Stimulated activated CD4-positive, alpha-beta T cell treated with anti-CD3 and anti-CD28 coated beads, Interleukin-4, amount 100 ng/mL, for 48 hours (primary cell): ENCODE measurements at places on chromosomes 6 and 20.
A peak's percentile ranks its signal among the peaks of the same experiment; 100 is the strongest.

GRCh38 chr20:62246872-62247652 lies 8.7 kb downstream of the OSBPL2 start:
- DNase-seq: no peak

GRCh38 chr6:162907876-162908481 lies 180.2 kb downstream of the PACRG start:
- no peak for DNase-seq

- no peak for DNase-seq
Observed at GRCh38 chr20:36827541-36828279, 48.2 kb upstream of the TLDC2 start.

- DNase-seq: no peak
Observed at GRCh38 chr6:6538261-6538660, 50.3 kb upstream of the LY86 start.

DNA sequence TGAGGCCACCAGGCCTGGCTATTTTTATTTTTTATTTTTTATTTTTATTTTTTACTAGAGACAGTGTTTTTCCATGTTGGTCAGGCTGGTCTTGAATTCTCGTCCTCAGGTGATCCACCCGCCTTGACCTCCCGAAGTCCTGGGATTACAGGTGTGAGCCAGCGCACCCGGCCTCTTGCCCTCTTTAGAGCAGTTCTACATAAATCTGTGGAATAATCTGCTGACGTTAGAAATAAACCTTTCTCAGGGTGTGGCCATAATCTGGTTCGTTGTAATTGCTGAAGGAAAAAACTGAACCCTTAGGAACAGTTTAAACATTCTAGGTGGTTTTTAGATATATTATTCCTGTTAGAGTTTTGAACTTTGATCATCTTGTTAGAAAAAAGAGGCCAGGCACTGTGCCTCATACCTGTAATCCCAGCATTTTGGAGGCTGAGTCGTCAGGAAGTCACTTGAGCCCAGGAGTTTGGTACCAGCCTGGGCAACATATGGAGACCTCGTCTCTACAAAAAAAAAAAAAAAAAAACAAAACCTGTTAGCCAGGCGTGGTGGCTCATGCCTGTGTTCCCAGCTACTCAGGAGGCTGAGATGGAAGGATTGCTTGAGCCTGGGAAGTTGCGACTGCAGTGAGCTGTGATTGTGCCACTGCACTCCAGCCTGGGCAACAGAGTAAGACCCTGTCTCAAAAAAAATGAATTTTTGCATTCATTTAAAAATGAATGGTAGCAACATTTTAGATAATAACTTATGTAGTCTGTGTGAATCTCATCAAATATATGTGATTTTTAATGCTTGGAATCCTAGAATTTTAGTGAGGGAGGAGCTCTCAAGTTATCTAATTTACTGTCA lies 24.2 kb downstream of the ASXL1 start:
- DNase-seq: no peak

GRCh38 chr6:158703837-158704822 lies 54.3 kb downstream of the SYTL3 start:
- DNase-seq: peak; percentile 59

DNA sequence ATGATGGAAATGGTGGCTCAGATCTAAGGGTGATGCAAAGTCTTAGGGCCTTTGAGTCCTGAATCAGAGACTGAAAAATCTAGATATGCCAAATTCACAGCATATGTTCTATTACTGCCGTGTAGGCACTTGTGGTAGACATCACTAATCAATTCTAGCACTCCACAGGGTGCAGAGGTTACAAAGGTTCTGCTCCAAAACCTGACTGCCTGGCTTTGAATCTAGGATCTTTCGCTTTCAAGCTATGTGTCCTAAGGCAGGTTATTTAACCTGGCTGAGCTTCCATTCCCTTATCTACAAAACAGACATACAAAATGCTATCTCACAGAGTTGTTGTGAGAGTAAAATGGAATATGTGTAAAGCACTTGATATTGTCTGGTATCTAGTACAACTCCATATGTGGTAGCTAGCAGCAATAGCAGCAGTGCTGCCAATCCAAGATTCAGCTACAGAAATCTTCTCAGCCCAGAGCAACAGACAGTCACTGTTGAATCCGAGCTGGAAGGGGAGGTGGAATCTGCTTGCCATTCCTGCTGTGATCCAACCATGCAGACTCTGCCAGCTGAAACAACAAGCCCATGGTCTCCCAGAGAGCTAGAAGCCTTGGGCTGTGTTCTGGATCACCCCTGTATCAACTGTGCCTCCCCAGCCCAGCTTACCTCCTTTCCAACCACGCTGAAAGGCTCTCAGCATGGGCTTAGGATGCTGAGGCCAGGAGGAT lies 206.9 kb downstream of the TFAP2C start:
- DNase-seq: no peak

- DNase-seq: peak; percentile 17
Observed at GRCh38 chr20:32439132-32439829, 81.2 kb downstream of the ASXL1 start.

GRCh38 chr6:18501663-18502013 lies 114.5 kb downstream of the RNF144B start:
- DNase-seq: no peak

GRCh38 chr20:3716195-3716834 lies 3.9 kb upstream of the SIGLEC1 start:
- DNase-seq: no peak

DNA sequence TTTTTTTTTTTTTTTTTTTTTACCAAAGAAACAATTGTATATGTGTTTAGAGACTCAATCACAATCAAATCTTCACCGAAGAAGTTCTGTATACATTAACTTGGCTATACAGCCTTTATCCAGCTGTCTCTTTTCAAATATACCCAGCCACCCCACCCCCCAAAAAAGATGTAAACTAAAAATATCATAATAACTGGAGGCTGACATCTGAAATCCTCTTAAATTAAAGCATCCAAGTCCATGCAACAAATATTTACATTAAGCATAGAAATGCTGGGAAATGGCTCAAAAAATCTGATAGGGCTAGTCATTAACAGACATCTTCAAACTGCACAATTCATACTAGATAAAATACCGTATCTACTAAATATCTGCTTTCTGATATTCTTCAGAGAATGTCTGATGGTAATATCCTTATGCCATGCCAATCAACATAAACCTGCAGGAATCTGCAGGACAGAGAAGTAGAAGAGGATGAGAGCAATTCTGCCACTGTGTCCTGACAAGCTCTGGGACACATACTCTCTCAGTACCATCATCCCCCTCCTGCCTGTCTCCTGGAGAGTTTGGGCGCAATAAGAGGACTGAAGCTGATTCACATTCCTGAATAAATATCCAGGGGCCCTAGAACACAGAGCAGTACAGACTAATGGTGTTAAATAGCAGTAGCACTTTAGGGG lies 152.4 kb downstream of the KIF6 start:
- no peak for DNase-seq

DNA sequence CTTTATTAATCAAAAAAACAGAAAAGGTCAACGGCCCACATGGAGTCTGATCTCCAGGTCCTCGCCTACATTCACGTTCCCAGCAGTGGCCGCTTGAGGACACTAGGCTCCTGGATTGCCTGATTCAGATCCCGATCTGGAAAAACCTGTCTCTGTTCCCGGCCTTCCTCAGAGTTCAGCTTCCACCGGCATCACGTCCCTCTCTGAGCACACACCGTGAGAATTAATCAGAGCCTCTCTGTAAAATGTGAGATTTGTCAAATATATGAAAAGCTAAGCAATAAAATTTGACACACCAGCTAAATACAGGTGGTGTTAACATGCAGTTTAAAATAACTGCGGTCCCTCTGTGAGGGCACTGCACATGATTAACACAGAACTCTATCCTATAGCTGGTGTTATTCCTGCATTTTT lies 122.8 kb upstream of the COL21A1 start:
- no peak for DNase-seq

- no peak for DNase-seq
Observed at GRCh38 chr6:11307226-11307625, 74.8 kb upstream of the NEDD9 start.

DNA sequence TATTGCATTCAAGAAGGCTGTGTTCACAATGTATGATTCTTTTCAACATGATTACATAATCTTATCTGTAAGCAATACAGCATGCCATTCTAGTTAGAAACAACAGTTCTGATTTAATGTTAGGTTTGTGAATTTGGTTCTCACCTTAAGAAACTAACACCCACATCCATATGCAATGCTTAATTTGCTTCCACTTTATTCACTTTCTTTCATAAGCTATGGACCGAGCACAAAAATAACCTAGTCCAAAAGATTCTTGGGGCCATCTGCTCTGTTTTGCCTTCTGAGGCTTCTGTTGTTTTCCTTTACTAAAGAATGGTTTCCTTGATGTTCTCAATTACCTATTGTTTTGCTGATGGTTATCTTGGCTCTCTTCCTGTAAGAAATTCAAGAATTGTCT lies 258.2 kb downstream of the EYS start:
- no peak for DNase-seq

- DNase-seq: no peak
Observed at GRCh38 chr6:47138046-47138445, 95.9 kb upstream of the ADGRF1 start.

DNA sequence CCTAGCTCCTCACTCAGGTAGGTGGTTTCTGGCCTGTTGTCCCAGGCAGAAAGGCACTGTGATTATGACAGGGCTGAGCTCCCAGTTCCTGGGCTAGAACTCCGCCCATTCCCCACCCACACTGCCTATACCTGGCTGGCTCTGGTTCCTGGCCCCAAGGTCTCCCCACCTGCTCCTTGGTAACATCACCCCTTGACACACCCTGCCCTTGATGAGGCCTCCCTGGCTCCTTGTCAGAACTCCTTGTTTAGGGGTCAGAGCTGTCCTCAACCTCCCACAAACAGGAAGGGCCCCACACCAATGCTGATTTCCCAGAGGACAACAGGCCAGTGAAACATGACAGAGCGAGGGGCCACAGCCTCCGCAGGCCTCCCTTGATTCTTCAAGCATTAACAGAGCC lies 15.5 kb upstream of the MYMX start:
- DNase-seq: no peak

- no peak for DNase-seq
Observed at GRCh38 chr6:69732640-69733039, 64.2 kb downstream of the LMBRD1 start.

- DNase-seq: no peak
Observed at GRCh38 chr6:96934087-96934486, 9.6 kb downstream of the KLHL32 start.

GRCh38 chr20:25233016-25233772 lies 14.7 kb upstream of the PYGB start:
- no peak for DNase-seq

DNA sequence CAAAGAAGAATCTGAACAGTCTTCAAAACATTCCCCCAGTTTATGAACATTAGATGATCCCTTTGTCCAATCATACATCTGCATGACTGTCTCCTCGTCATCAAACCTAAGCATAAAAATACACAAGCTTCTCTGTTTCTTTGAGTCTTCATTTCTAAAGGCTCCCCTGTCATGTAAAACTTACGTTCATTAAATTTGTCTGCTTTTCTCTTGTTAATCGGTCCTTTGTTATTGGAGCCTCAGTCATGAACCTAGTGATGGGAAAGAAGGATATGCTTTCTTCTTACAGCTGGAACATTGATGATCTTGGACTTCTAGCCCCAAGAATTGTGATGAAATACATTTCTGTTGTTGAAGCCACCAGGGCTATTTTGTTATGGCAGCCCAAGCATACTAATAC lies 18.0 kb upstream of the RIPOR2 start:
- DNase-seq: no peak

- DNase-seq: no peak
Observed at GRCh38 chr6:104522533-104522932, 337.2 kb downstream of the HACE1 start.

DNA sequence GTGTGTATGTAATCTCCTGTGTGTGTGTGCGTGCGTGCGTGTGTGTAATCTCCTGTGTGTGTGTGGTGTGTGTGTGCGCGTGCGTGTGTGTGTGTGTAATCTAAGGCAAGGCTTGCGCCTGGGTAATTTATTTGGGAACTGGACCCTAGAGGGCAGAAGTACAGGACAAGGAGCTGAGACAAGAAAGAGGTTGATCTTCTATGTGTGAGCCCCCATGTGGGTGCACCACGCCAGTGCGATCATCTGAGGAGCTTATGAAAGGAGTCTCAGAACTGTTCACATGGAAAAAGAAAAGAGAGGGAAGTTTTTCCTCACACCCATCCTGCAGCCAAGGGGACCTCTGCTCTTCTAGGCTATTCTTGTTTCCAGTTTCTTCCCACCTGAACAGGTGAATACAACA lies 220.1 kb upstream of the GGTLC1 start:
- no peak for DNase-seq

- no peak for DNase-seq
Observed at GRCh38 chr20:53789989-53790675, 196.5 kb upstream of the ZNF217 start.

- no peak for DNase-seq
Observed at GRCh38 chr6:99995916-99996315, 1.9 kb upstream of the MCHR2 start.

DNA sequence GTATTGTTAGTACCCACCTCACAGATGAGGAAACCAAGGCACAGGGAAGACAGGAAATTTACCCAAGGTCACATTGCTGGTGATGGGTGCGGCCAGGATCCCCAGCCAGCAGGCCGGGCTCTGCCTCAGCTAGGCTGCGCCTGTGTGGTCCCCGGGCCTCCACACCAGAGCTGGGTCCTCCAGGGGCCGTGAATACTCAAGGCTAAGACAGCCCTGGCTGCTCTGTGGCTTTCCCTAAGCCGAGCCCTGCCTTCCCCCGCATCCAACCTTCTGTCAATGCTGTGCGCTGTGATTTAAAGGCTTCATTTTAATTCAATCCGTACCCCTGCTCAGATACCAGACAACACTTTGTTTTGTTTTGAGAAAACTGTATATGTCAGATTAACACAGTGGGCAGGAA lies 246.7 kb downstream of the TTLL2 start:
- DNase-seq: no peak

DNA sequence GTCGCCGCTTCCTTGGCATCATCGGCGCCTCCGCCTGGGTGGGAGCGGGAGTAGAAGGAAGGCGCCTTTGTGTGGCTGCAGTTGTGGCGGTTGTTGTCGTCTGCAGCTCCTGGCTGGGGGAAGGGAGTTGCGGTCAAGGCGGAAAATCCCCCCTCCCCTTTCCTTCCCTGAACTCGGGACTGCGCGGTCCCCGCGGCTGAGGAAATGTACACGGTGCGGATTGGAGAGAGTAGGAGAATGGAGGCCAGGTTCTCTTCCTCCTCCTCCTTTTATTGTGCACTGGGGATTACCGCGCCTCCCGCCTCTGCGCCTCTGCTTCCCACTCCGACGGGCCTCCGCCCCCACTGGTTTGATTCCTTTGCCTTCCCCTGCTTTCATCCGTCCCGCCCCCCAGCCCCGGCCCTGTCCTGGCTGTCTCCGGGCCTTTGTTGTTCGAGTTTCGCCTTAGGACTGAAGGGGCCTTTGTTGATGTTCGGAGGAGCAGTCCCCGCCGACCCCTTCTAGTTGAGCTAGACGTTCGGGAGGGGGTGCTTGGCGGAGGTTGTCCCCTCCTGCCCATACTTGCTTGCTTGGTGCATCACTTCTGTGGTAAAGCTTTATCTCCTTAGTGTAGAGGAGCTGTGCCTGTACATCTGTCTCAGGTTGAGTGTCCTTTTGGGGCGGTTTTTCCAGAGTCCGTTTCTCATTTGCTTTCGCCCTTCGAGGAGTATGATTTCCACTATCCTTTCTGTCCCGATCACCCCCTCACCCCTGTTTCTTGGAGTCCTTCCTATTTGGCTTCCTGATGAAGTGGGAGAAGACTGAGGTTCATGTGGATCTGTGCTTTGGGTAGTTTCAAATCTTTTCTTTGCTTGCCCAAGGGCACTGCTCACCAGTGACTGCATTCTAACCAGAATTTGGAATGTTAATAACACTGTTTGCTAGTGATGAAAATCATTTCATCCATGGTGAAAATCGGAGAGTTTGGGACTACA lies 764 bp downstream of the ZNF292 start:
- peak; percentile 32 for DNase-seq

- DNase-seq: peak; percentile 34
Observed at GRCh38 chr6:136593748-136594490, 43.7 kb upstream of the MAP7 start.

- no peak for DNase-seq
Observed at GRCh38 chr20:33697129-33697528, 10.9 kb upstream of the E2F1 start.
